Activated CD4-positive, alpha-beta T cell treated with anti-CD3 and anti-CD28 coated beads, Interleukin-2, Interleukin-6, amounts not matched to agents 100 ng/mL and 50 ng/mL, durations not matched to agents 16 hours and 8 hours (primary cell): ENCODE measurements at places on chromosomes 11 and 22.
A peak's percentile ranks its signal among the peaks of the same experiment; 100 is the strongest.

- peak; percentile 8 for DNase-seq
These were observed 15.5 kb upstream of the RAPSN start for GRCh38 chr11:47464483-47464882.

DNA sequence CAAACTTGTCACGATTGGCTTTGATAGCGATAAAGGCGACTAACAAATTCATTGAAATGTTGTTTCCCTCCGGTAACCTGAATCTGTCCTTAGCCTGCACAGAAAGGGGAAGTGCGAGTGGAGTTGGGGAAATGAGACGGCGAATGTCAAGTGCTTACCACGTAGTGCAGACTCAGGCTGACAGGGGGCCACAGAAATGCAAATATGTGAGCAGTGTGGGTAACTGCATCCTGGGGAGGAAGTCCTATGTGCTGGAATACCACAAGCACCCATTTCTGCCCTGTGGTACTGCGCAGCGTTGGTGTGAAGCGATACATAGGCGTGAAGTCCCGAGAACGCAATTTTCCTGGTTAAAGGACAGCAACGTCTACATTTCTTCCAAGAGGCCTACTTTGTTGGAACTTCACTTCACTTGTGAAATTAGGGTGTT, 869 bp upstream of the EIF4ENIF1 start:
- peak; percentile 75 for DNase-seq

DNA sequence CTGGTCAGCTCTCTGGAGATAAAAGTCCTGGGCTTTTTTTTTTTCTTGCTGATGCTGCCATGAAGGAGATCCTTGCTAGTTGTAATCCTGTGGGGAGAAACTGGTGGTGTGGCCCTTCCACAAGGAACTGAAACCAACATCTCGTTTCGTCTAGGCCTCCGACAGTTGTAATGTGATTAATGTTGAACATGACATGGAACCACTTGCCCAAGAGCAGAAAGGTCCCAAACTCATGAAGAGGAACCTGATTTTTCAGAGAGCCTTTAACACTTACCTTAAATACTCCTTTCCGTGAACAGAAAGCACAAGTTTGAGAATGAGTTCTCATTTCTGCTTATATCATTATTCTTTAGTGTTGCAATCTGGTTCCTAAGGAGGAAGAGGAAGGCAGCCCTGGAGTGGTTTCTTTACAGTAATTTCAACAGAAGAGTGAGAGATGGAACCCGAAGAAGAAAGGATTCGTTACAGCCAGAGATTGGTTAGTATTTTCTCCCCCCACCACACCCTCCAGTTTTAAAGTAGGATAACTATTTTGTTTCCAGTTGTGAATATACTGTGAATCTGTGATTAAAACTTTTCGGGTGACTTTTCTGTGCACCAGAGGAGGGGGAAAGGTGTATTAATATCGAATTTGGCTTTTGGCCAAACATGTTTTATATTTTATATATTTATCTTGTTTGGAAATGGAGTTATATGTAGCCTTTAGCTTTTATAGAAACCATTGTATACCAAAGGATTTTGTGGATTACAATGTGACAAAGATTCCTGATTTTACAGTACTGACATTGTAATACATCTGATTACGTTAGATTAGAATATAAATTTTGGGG, 2.0 kb downstream of the KDM2A start:
- DNase-seq: peak; percentile 55

- DNase-seq: no peak
These were observed 119.1 kb downstream of the WT1 start for GRCh38 chr11:32316232-32316631.

DNA sequence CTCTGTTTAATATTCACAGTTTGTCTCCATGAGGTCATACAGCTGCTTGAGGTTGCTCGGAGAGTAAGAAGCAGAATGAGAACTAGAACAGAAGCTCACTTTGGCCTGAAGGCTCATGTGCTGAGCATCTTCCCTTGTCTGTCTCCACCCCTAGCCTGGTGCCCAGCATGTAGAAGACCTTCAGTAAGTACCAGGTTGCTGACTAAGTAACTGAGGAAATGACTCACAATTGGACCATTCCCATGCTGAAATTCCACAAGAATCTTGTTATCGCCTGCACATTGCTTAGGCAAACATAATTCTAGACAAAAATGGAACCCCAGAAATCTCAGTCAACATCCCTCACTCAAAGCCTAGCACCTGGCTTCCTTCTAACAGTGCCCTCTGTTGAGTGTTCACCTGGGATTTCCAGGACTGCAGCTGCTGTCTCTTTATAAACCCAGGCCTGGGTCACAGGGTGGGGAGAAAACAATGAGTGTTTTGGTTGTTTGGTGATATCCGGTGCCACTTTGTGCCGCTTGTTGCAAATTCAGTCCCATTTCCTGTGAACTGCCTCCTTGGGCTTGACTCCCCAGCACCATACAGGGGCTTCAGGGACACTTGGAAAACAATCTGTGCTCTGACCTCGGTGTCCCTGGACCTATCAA, 406.8 kb downstream of the ETS1 start:
- DNase-seq: no peak

GRCh38 chr11:78622666-78623065, 48.0 kb upstream of the NARS2 start:
- no peak for DNase-seq

DNA sequence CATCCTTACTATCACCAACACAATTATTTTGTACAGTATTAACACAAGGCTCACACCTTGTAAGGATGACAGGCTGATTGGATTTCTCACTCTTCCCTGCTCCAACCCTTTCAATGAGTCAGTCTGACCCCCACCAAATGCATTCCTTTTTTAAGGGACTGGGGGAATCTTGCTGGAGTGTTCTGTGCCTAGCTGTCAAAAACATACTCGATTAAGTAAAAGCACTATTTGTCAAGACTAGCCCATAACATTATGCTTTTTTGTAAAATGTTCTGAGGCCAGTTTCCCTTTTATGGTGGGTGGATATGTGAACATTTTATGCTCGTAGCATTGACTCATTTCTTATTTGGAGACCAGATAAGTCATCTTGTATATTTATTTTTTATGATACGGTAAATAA, 87.2 kb downstream of the PDHX start:
- DNase-seq: no peak

- peak; percentile 76 for DNase-seq
These were observed 369 bp downstream of the DGCR8 start for GRCh38 chr22:20080445-20080775.

GRCh38 chr11:57143459-57143858, 38.3 kb upstream of the LRRC55 start:
- no peak for DNase-seq

GRCh38 chr22:29072979-29073617, at the start of gene KREMEN1:
TSS of gene KREMEN1 (plus strand) at chr22:29073035. CDS start at chr22:29073131, 96 bp downstream.
- DNase-seq: no peak

- no peak for DNase-seq
These were observed 150.2 kb downstream of the SPON1 start for GRCh38 chr11:14112721-14113120.

DNA sequence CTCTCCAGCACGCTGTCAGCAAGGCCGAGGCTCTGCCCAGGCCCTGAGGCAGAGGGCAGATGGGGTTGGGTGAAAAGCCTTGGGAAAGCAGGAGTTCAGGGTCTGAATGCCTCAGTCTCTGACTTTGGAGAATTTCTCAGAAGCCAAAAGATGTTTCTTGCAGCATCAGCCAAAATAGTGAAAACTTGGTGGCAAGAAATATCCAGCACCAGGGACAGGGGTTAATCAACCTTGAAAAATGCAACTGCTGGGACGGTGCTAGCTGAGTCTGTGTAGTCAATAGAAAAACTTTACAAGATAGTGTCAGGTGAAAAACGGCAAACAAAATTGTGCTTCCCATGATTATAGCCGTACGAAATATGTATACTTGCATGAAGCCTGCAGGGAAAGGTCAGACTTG, 1.4 kb upstream of the ABCC8 start:
- no peak for DNase-seq

- no peak for DNase-seq
These were observed 5.4 kb upstream of the MAPK8IP1 start for GRCh38 chr11:45879803-45880686.

GRCh38 chr22:37802310-37803194, 5.2 kb upstream of the GCAT start:
- DNase-seq: no peak

- peak; percentile 49 for DNase-seq
These were observed 635 bp upstream of the LDHA start for GRCh38 chr11:18393581-18394274.

DNA sequence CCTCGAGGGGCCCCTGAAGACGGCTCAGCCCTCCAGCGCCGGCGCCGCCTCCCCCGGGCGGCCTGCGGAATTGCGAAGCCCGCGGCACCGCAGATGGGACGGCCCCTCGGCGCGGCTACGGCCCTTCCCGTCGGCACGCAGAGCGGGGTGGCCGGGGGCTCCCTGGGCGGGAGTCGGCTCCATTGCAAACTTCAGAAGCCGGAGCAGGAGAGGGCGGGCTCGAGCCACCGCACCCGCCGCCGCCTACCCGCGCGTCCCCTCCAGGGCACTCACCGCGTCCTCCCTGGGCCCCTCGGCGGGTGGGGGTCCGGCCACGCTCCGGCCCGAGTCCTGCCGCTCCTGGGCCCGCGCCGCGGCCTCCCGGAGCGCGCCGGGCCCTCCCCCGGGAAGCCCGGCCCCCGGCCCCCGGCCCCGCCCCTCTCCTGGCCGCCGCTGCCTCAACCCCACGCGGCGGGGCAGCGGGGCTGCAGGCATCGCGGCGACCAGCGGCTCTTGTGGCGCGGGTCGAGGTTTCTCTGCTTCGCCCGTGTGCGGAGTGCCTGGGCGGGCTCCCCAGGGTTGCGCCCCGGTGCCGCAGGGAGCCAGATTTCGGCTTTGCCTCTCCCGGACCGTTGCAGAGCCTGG, at the start of gene PACSIN3:
Gene PACSIN3, minus strand, starts transcription at position 359 of the 624 bp plus-strand sequence. CDS start 3,707 bp downstream, outside the sequence.
- peak; percentile 50 for DNase-seq

DNA sequence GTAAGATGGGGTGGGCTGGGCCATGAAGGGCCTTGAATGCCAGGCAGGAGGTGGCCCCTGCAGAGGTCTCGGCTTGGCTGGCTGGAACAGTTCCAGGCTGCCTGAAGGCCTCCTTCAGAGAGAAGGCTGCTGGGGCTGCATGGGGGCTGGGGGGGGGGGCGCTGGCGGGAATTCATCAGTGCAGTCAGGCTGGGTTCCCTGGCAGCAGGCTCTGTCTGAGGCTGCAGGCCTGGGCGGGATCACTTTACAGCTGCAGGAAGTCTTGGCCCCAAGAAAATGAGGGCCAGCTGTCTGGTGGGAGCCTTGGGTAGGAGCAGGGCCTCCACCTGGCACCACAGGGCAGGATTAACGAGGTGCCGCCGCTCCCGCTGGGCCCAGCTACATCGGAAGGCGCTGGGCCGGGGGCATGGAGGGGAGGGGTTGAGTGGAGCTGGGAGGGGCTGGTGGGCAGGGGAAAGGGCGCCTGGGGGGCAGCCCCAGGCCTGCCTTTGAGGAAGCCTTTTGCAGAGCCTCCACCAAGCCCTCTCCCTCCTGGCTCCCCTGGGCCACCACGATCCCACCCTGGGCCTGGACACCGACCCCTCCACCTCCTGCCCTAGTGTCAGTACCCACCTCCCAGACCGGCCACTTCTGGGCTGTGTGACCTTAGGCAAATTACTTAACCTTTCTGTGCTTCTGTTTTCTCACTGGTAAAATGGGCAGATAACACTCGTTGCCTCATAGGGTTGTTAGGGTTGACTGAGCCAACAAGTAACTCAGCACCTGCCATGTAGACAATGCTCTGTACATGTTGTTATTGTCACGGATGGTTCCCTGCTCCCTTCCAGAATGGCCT, 31.0 kb upstream of the HMOX1 start:
- DNase-seq: no peak

DNA sequence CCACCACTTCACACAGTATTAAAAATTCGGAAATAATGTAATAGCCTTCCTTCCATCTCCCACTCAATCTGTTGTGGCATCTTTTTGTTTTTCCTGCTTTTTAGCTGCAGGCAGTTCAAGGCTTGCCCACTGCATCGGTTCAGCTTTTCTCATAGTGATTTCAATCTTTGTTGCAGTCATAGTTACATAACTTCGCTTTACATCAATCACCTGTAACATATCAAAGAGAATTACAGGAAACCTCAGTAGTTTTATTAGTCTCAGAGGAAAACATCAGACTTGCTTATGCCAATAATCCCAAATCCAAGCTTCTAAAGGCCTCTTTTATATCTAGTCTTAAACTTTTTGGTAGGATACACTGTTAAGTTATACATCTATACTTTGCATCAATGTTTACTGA, 20.5 kb downstream of the CHORDC1 start:
- no peak for DNase-seq

- DNase-seq: no peak
These were observed 38.6 kb downstream of the TMEM135 start for GRCh38 chr11:87076260-87076783.

DNA sequence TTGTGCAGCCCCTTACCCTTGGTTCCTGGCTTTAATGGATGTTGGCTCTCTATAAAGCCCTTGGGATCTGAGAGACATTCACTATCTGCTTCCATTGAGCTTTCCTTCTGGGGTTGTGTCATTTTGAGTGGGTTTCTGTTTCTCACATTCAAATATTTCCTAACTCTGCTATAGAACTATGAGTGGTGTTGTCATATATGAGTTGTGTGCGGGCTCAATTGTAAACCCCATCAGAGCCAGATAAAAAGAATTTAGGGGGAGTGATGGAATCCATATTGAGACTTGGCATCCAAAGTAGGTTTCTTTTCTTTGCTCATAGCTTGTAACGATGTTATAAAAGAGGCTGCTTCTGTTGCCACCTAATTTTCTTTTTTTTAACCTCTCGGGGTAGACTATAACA, 41.8 kb upstream of the SPON1 start:
- no peak for DNase-seq

GRCh38 chr11:77596626-77597025, 6.9 kb downstream of the AQP11 start:
- DNase-seq: no peak
